ENCODE measurements at places on chromosomes 11 and 22.

- DNase-seq: no peak
Measured at GRCh38 chr11:92500453-92500852, 275.8 kb downstream of the FAT3 start.

- no peak for DNase-seq
Measured at GRCh38 chr11:133776671-133777367, 68.5 kb downstream of the SPATA19 start.

DNA sequence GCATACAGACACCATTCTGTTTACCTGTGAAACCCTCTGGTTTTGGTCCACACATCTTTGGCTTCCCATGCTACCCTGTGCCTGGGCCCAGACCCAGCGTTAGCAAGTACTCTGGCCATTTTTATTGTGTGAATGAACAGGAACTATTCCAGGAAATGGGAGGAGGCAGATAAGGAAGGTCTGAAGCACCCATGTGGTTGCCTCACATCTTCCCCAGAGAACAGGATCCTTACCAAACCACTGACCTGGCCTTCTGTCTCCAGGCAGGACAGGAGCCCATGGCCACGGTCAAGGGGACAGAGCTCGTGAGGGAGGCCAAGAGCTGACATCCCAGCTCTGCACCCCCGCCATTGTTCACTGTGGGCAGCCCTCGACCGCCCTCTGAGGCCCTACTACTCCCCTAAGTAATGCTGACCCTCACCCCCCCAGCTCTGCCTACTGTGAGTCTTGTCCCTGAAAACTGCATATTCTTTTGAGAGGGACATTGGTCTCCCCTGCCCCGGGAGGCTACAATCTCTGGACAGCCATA is 97.7 kb upstream of the TP53I11 start:
- DNase-seq: no peak

DNA sequence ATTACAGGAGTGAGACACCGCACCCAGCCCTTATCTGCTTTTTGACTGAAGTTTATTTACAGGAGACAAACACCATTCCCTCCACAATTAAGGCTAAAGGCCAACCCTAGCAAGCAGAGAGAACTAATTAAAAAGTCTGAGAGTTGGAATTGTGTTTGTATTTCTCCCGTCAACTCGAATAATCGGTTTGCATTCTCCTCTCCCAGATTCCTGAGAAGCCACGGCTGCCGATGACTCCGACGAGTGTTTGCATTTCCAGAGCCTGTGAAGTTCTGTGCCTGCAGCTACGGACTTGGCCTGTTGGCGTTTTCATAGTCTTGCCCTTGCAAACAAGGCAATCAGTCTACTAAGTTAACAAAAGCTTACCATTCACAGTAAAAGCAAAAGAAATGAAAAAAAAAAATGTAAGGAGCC is 73.2 kb upstream of the NUP50 start:
- no peak for DNase-seq

DNA sequence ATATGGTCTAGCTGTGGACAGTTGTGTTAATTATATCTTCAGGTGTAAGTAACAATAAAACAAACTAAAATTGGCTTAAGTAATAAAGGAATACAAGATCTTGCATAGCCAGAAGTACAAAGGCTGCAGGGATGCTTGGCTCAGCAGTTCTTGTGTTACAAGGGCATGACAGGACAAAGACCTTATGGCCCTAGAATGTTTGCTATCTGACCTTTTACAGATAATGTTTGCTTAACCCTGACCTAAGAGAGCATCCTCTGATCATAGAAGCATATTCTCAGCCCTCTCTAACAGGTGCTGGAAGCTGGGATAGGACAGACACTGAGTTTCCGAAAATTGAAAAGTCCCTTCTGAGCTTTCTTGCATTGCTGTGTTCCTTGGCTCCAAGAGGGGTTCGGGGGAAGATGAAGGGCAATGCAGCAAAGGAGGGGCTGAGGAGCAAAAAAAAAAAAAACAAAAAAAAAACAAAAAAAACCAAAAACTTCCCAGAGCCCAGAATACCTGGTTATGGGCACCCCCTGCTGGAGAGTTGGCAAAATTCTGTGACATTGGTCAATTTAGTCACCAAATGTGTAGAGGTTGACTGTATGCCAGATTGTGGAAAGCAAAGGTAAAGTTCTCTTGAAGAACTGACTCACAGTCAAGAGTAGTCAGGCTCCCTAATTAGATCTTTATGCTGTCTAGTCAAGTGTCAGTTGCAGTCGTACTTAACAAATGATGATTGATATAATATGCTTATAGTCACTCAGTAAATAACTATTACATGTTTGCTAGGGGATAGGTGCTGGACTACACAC is 10.4 kb upstream of the HIKESHI start:
- peak; percentile 76 for DNase-seq

DNA sequence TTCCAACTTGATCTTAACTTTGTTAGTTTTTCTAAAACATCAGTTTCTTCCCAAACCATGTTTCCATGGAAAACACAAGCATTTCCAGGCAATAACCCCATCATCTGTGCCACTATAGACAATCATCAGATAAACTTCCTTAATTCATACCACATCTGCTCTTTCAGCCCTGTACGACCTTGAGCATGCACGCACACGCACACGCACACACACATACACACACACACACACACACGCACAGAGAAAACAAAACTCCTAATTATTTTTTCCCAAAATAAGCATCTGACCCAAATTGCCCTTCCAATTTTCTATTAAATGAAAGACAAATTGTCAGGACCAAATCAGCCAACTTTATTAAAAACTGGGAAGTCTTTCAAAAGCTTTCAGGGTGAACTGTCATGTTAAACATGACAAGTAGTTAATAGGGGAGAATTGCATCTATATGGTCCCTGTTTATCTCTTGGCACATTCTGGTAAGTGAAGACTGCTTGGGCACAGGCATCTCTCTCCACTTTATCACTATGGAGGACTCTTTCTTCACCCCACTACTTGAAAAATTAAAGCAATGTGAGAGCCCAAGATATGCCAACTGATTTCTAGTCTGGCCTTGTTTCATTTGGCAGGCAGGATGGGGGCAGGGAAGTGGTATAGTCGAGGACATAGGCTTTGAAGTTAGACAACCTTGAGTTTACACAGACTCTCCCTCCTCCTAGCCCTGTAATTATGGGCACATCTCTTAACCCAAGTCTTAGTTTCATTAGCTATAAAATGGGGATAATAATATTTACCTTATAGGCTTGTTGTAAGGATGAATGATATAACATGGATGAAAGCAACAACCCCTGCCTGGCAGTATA is 15.1 kb downstream of the ADM start:
- DNase-seq: no peak

- no peak for DNase-seq
Measured at GRCh38 chr11:628056-628455, 1.1 kb upstream of the SCT start.

GRCh38 chr22:22655452-22656290 is 11.3 kb downstream of the GGTLC2 start:
- DNase-seq: no peak

GRCh38 chr22:17486719-17487118 is 76.6 kb upstream of the SLC25A18 start:
- no peak for DNase-seq

- DNase-seq: no peak
Measured at GRCh38 chr22:39524089-39524752, 3.9 kb downstream of the ATF4 start.

GRCh38 chr11:114196997-114197703 is 99.0 kb upstream of the NNMT start:
- DNase-seq: no peak

GRCh38 chr11:109422870-109423465 is 978 bp downstream of the C11orf87 start:
- no peak for DNase-seq

GRCh38 chr11:97201743-97202612 is 812.2 kb downstream of the JRKL start:
- DNase-seq: no peak

Measured in stimulated activated CD4-positive, alpha-beta T cell treated with anti-CD3 and anti-CD28 coated beads, Interleukin-1b, Interleukin-23, amount 100 ng/mL, for 24 hours (primary cell).